Large intestine (tissue), 12 donors: ENCODE measurements at places on chromosomes 5 and 9. TPM values are rescaled to one million over a fixed set of nuclear protein-coding genes. Genes with fewer than 3 reads are reported as not detected.

The SMC5 gene
- polyA plus RNA-seq: 37.8 TPM

The ADCY2 gene
- polyA plus RNA-seq: 4.7 TPM

The S1PR3 gene
- polyA plus RNA-seq: 10.4 TPM

The TNC gene
- polyA plus RNA-seq: 19.9 TPM

DNA sequence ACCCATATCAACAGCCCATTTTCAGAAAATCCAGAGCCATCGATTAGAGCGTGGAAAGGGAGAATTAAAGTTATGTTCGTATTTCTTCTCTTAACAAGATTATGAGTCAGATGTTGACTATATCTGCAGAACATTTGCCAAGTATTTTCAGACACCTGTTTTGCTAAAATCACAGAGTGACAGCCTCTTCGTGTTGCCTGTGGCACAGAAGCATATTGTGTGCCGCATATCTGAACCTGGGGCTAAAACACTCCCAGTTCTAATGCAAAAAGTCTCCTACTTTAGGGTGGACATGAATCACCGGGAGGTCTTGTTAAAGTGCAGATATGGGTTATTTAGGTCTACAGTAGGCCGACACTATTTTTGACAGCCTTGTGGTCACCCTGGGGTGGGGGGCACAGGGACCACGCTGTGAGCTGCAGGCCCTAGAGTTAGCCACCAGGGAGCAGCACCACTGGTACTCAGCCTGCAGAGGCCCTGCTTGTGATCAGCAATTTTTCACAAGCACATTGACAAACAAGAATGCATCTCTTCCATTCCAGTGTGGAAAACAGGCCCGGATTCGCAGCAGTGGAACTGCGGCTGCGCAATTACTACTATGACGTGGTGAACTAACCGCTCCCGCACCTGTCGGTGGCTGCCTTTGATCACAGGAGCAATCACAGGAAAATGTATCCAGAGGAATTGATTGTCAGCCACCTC lies 93.5 kb downstream of the SYK start:
- H3K36me3 ChIP-seq: peaks cover 25% of the 10 kb centered on the region
- no peak overlapping the region for H3K27ac ChIP-seq
- H3K4me1 ChIP-seq: no peaks in the 10 kb centered on the region
- no peak overlapping the region for H3K4me3 ChIP-seq

GRCh38 chr5:74736759-74737158 lies 30.2 kb downstream of the GFM2 start:
- no peak overlapping the region for H3K4me3 ChIP-seq
- no peak overlapping the region for H3K27ac ChIP-seq
- no peaks in the 10 kb centered on the region for H3K4me1 ChIP-seq
- DNase-seq: no peak
- H3K36me3 ChIP-seq: peaks cover 43% of the 10 kb centered on the region

DNA sequence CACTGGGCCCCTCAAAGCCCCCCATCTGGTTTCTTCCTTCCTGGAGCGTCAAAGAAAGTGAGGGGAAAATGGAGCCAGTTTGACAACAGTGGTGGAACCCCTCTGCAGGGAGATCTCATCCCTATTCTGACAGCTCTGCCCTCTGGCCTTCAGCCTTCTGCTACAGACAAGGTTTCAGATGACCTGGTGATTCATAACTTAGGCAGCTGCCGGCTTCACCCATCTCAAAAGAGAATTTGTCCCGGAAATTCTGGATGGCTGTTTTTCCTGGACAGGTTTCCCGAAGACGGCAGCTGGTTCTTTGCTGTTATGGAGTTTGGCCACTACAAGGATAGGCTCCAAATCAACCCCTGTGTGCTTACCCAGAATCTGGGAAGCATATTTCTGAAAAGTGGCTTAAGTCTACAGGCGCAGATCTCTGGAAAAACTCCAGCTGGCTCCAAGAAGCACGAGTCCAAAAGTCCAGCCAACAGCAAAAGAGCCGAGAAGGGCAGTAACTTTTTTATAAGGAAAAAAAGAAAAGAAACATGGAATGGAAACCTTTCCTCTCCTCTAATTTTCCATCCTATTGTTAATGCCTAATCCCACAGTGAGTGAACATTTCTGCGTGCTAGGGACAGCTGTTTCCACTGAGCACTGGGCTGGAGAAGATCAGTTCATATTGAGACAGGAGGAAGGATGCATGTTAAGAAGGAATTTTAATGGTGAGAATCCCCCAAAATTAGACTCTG lies 54.5 kb downstream of the ZNF366 start:
- H3K4me1 ChIP-seq: peaks cover 7% of the 10 kb centered on the region
- H3K36me3 ChIP-seq: no peaks in the 10 kb centered on the region
- H3K4me3 ChIP-seq: no peak overlapping the region
- peak; percentile 54 for DNase-seq

- peaks cover 2% of the 10 kb centered on the region for H3K36me3 ChIP-seq
- H3K4me1 ChIP-seq: no peaks in the 10 kb centered on the region
- DNase-seq: no peak
- H3K27ac ChIP-seq: no peak overlapping the region
- H3K4me3 ChIP-seq: no peak overlapping the region
- no peaks in the 10 kb centered on the region for H3K27me3 ChIP-seq
Observed at GRCh38 chr9:6876195-6876894, 118.6 kb downstream of the KDM4C start.

DNA sequence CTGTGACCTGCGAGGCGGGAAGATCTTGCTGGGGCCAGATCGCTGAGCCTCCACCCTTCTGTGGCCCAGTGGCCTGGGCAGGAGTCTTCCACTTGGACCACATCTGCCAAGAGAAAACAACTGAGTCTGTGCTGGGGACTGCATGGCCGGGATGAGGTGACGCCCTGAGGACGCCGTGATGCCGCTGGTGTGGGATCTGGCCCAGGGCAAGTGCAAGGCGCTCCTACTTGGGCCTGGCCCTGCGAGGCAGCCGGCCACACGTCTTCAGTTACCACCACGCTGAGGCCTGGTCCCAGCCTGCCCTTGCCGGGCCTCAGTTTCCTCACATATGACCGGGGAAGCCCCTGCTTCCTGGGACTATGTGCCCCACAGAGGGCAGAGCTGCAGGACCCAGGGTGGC lies 133.4 kb downstream of the SLC25A46 start:
- no peak overlapping the region for H3K27ac ChIP-seq
- DNase-seq: no peak
- H3K4me1 ChIP-seq: no peaks in the 10 kb centered on the region
- no peak overlapping the region for H3K4me3 ChIP-seq
- no peaks in the 10 kb centered on the region for H3K36me3 ChIP-seq

- peaks cover 2% of the 10 kb centered on the region for H3K36me3 ChIP-seq
- no peak for DNase-seq
- no peak overlapping the region for H3K27ac ChIP-seq
- no peak overlapping the region for H3K4me3 ChIP-seq
- no peaks in the 10 kb centered on the region for H3K4me1 ChIP-seq
- no peaks in the 10 kb centered on the region for H3K27me3 ChIP-seq
Observed at GRCh38 chr5:137621861-137622823, 113.7 kb downstream of the KLHL3 start.

DNA sequence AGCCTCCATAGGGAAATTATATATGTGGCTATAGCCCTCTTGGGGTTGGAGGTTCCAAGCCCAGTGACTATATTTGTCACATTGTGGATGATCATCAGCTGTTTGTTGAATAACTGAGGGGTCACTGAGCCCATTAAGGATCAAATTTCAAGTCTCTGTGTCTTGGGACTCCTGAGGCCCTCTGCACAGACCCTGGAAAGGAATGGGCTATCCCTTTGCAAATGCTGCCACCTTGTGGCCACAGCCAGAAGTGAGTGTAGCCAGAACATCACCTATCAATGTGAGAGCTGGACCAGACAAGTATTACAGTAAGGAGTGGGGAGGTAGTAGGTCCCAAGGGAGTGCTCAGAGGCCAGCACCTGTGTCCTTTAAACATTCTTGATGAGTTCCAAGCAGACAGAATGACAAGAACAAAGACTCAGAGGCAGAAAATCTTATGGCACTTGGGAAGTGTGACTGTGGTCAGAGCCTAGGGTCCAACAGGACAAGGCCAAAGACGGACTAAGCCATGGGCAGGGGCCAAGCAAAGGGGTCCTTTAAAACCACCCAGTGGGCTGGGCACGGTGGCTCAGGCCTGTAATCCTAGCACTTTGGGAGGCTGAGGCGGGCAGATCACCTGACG lies 8.2 kb downstream of the RPP25L start:
- no peak overlapping the region for H3K27ac ChIP-seq
- peak; percentile 67 for DNase-seq
- no peaks in the 10 kb centered on the region for H3K36me3 ChIP-seq

GRCh38 chr9:133664173-133665050 lies 28.2 kb downstream of the DBH start:
- no peak for DNase-seq
- no peaks in the 10 kb centered on the region for H3K36me3 ChIP-seq
- H3K27me3 ChIP-seq: peaks cover 9% of the 10 kb centered on the region
- H3K4me3 ChIP-seq: no peak overlapping the region

- no peak overlapping the region for H3K27ac ChIP-seq
- no peak for DNase-seq
- no peaks in the 10 kb centered on the region for H3K27me3 ChIP-seq
- no peak overlapping the region for H3K4me3 ChIP-seq
- H3K36me3 ChIP-seq: no peaks in the 10 kb centered on the region
Observed at GRCh38 chr5:19977099-19977498, 10.9 kb downstream of the CDH18 start.

DNA sequence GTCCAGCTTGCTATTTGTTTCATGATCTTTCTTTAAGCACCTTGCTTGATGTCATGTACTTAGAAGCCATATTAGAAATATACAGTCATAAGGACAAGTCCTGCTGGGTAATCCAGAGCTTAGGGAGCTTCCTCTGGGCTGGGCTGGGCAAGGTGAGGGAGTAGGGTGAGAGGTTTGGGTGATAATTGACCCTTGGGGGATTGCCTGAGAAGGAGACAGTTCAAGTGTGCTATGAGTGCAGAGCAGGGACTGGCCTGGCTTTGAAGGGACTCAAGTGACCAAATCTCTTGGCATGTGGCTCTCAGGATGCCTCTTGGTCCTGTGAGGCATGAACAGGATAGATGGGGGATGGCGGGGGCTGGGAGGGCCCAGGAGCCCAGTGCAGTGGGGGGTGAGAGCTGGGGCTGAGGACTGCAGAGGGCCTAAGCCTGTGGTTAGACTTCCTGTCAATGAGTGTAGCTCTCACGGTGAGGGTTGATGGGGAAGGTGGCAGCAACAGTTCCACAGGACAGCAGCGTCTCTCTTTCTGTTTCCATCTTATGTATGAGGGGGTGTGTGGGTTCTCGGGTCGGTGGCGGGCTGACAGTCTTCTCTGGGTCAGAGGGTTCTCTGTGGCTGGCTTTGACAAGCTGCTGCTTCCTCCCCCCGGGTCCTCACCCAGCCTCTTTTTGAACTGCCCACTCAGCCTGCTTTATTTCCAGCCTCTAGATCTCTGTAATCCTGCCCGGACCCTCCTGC lies 53.5 kb downstream of the RGS3 start:
- peaks cover 37% of the 10 kb centered on the region for H3K36me3 ChIP-seq
- peaks cover 48% of the 10 kb centered on the region for H3K4me1 ChIP-seq
- H3K27ac ChIP-seq: no peak overlapping the region

DNA sequence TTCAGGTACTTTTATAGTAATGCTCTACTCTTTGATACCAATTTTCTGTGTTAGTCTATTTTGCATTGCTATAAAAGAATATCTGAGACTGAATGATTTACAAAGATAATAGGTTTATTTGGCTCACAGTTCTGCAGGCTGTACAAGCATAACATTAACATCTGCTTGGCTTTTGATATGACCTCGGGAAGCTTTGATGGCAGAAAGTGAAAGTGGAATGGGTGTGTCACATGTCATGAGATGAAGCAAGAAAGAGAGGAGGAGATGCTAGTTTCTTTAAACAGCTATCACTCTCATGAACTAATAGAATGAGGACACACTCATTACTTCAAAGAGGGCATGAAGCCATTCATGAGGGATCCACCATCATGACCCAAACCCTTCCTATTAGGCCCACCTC lies 270.9 kb upstream of the IL12B start:
- no peaks in the 10 kb centered on the region for H3K27me3 ChIP-seq
- H3K4me3 ChIP-seq: no peak overlapping the region
- H3K27ac ChIP-seq: no peak overlapping the region
- H3K36me3 ChIP-seq: no peaks in the 10 kb centered on the region
- no peaks in the 10 kb centered on the region for H3K4me1 ChIP-seq
- no peak for DNase-seq

DNA sequence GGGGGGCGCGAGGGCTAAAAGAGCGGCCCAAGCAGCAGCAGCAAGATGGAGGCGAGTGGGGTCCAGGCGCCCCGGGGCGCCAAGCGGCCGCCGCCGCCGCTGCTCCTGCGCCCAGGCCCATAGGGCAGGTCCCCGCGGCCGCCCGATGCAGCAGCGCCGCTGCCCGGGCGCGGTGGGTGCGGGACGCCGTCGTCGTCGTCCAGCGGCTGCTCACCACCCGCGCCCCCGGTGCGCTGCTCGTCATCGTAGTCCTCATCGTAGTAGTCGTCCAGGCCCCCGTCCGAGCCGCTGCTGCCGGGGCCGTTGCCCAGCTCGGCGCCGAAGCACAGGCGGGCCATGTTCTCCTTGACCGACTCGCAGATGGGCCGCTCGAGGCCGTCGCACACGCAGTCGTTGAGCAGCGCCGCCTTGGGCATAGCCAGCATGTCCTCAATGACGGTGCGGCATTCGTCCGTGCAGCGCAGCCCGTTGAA lies 1.5 kb downstream of the GAS1 start:
- no peaks in the 10 kb centered on the region for H3K36me3 ChIP-seq
- H3K27ac ChIP-seq: peak overlapping the region; percentile 66
- peaks cover 56% of the 10 kb centered on the region for H3K27me3 ChIP-seq
- no peaks in the 10 kb centered on the region for H3K4me1 ChIP-seq
- DNase-seq: peak; percentile 22

DNA sequence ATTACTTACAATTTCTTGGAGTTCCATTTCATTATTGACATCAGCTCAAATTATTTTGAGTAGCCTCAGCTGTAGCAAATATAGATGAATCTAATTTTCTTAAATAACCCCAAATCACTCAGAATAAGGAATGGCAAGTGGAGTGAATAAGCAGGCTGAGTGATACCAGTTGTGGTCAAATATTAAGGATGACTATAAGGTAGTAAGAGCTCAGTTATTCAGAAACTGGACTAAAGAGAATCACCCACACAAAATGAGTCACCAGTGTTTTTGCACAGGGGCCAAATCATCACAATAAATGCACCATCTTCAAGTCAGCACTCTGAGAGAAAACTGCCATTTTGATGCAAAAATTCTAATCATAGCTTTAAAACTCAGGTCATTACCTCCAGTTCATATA lies 128.9 kb upstream of the TARS1 start:
- H3K27me3 ChIP-seq: no peaks in the 10 kb centered on the region
- H3K4me1 ChIP-seq: peaks cover 19% of the 10 kb centered on the region
- no peak for DNase-seq
- H3K36me3 ChIP-seq: no peaks in the 10 kb centered on the region
- no peak overlapping the region for H3K4me3 ChIP-seq

DNA sequence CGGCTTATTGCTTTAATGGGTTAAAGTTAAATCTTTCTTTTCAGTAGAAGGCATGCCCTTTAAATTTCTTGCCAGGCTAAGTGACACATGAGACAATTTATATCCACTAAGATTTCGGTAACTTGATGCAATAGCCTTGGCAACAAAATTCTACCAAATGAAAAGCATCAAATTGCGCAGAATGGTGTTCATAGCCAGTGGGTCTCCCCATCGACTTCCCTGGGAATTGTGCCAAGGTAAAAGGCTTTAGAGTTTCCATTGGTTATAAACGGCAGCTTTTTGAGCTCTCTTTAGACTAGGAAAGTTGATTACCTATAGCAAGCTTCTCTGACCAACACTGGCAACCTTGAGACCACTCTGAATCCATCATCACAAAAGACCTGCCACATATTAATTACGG lies 358.4 kb downstream of the ARRDC3 start:
- H3K27ac ChIP-seq: no peak overlapping the region
- H3K4me1 ChIP-seq: peaks cover 18% of the 10 kb centered on the region
- no peaks in the 10 kb centered on the region for H3K36me3 ChIP-seq
- DNase-seq: no peak

- no peak overlapping the region for H3K27ac ChIP-seq
- no peaks in the 10 kb centered on the region for H3K36me3 ChIP-seq
- no peaks in the 10 kb centered on the region for H3K27me3 ChIP-seq
- no peaks in the 10 kb centered on the region for H3K4me1 ChIP-seq
Observed at GRCh38 chr5:116766470-116766947, 191.9 kb upstream of the SEMA6A start.
